ENCODE measurements at places on chromosomes 7 and 10.
A peak's percentile ranks its signal among the peaks of the same experiment; 100 is the strongest.

GRCh38 chr10:84946904-84947303, 618.5 kb downstream of the CCSER2 start:
- no peak for DNase-seq

- DNase-seq, result no peak
Observed at GRCh38 chr7:139557857-139558581, 34.5 kb downstream of the CLEC2L start.

DNA sequence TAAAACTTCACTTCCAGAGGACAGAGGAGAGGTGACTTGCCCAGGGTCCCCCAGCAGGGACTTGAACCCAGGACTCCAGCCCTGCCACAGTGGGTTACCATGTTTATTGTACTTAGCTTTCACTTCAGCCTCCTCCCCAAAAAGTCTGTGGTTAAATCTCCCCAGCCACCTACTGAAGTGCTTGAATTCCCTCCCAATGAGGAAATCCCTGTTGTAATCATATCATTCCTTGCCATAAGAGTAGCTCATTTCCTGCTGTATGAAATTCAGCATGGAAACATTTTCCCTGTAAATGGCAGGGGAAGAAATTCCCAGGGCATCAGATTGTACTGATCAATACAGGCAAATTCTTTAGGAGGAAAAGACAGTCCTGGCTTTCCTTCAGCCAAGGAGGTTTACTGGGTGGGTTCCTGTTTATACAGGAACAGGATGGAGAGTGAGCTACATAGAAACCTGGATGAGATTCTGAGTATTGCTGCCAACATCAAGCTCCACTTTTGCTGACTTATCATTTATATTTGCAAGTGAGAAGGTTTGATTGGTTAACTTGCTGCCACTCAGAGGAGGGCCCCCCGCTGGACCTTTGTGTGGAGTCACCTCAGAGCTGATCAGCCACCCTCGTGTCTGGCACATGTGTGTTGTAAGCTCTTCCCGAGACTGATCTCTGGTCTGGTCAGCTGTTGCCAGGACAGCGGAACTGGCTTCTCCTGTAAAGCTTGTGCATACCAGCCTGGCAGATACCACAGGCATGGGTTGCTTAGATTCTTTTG, 16.4 kb upstream of the PDZD8 start:
- no peak for DNase-seq

DNA sequence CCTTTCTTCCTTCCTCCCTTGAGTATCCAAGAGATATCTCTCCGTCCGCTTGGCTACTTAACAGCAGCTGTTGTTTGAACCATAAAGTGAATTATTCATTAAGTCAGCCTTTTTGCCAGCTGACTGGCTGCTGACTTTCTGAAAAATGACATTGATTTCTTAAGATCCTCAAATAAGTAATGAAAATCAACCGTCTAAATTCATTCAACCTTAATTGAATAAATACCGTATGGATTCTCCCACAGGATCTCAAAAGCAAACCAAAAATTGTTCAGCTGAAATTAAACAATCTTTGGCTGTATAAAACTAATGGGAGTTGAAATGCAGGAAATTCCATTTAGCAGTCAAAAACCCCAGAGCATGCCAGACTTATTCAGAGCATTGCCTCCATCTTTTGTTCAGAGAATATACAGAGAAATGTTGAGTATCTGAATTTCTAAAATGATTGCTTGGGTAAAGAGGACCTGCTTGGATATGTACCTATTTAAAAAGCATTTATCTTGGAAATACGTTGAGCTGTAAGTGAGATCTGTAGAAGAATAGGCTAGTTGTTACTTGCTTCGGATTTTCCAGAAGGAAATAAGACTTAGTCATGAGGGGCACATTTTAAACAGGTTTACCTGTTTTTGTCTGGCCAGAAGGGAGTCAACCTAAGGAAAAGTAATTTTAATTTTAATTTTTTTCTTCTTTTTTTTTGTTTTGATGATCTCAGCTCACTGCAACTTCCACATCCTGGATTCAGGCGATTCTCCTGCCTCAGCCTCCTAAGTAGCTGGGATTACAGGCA, 136.2 kb downstream of the PLXDC2 start:
- DNase-seq, result no peak

- DNase-seq, result no peak
Observed at GRCh38 chr10:29041616-29042015, 247.3 kb upstream of the LYZL1 start.

DNA sequence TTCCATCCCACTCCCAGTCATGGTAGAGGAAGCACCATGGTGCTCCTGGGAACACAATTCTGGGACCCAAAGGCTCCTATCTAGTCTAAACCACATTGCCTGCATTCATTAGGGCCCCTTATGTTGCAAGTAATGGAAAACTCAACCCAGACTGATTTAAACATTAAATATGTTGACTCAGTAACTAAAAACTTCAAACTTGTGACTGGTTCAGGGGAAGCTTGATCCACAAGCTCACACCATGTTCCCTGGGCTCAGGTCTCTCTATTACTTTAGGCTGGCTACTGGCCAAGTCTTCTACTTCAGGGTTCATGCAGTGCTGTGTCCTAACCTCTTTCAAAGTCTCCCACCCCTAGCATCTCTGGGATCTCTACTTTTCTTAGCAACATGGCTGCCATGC, 13.1 kb downstream of the WNT16 start:
- no peak for DNase-seq

DNA sequence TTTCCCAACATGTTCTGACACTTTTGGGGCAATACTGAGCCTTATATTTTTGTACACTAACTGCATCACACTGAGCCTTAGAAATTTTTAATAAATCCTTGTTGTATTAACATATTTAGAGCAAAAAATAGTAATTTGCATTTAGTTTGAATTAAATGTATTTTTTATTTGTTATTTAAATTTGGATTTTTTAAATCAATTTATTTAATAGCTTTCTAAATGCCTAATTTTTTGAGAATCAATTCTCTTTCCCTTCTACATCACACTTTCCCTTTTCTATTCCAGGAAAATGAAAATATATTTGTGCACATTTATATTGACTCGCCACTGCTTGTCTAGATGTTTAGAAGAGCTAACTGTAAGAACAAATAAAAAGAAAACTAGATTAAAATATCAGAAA, 414.6 kb upstream of the POM121L12 start:
- DNase-seq, result no peak

DNA sequence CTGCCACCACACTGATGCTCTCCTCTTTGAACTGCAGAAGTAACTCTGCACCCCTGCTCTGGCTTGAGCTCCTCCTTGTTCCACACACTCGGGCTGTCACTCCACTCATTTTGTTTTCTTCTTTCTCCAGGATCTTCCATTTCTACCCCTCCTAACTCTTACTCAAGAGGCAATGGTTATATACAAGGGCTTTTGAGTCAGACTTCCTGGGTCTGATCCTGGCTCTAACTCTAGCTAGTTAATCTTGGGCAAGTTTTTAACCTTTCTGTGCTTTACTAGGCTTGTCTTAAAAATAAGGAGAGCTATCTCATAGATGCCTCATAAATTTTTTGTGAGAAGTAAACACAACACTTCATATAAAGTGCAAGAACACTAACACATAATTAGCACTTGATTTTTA, 45.3 kb upstream of the GNAI1 start:
- DNase-seq, result no peak

DNA sequence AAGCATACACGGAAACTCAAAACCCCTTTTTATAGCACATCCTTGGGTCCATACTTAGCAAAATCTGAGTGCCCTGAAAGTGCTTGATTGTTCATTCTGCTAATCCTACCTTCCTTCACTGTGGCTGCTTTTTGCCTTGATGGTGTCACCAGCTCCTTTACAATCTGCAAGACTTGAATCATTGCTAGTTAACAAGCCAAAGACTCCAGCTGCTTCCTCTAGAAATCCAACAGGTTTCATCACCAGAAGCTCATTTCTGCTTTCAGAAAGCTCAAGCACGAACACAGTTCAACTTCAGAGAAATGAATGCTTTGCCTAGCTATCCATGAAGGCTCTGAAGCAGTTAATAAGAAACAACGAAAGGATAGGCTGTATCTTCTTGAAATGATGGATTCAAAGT, 38.0 kb downstream of the USP6NL start:
- peak; percentile 4 for DNase-seq

DNA sequence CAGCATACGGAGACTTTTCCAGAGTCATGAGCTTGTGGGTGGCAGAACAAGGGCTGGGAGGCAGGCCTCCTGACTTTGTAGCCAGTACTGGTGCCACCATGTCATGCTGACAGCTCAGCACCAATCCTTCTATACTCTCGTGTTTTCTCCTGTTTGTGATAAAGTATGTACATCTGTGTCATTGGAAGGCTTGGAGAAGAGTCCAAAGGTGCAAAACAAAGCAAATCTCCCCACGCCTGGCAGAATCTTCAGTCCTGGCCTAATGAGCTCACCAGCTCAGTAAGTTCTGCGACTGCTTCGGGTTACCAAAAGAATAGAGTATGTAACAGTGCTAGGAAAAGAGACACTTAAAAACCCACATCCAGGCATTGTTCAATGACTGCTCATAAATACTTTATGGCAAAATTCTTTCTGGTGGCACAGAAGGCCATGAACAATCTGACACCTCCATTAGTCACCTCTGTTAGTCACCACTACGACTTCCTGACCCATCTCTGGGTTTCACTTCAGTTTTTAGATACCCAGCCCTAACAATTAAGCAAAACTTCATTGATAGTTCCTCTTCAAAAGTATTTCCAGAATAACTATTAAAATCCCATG, 24.5 kb downstream of the STEAP1 start:
- no peak for DNase-seq

DNA sequence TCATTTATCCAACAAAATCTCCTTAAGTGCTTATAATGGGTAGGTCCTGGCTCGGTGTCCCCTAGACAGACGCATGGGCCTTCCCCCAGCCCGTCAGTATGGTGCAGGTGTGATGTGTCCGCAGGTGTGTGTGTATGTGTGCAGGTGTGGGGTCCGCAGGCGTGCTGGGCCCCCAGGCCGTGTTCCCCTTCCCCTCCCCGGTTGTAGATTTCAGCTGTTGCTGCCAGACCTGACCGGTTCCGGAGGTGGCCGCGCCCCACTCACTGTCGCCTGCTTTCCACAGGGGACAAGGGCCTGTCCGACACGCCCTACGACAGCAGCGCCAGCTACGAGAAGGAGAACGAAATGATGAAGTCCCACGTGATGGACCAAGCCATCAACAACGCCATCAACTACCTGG, 50.5 kb downstream of the FIGNL1 start:
- DNase-seq, result no peak
